Mesothelial cell of epicardium (in vitro differentiated cells): ENCODE measurements at places on chromosomes 2 and 18.

GRCh38 chr2:147182260-147182659 lies 662.6 kb upstream of the ACVR2A start:
- no peak for DNase-seq

GRCh38 chr2:235141411-235142128 lies 189.8 kb downstream of the SH3BP4 start:
- DNase-seq, result no peak

DNA sequence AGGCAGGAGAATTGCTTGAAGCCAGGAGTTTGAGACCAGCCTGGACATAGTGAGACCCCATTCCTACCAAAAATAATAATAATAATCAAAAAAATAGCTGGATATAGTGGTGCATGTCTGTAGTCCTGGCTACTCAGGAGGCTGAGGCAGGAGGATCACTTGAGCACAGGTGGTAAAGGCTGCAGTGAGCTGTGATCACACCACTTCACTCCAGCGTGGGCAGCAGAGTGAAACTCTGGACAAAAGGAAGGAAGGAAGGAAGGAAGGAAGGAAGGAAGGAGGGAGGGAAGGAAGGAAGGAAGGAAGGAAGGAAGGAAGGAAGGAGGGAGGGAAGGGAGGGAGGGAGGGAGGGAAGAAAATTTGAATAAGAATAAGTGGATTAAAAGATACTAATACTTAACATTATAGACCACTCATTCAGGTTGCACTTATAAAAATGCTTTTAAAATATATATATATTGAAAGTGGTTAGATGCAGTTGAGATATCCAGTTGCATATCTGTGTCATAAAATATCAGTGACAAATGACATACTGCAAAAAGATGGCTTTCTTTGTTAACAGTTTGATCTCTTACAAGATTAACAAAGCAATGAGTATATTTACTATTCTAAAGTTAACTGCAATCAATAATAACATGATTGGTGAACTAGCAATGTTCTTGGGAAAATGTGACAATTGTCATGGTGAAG lies 702.4 kb downstream of the CPS1 start:
- no peak for DNase-seq

DNA sequence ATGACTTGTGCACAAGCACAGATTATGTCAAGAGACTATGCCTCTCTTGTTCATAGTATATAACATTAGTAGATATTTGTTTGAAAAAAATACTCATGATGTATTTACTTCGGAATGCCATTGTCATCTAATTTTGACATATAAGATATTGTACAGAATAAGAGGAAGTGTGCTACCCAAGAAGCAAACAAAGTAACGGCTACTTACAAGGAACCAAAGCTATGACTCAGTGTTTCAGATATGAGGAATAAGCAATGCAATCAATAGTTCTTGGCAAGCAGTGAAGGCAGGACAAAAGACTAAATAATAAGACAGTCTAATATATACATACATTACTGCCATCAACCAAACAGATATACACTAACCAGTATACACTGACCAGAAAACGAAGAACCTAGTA lies 256.3 kb downstream of the CCDC178 start:
- no peak for DNase-seq

DNA sequence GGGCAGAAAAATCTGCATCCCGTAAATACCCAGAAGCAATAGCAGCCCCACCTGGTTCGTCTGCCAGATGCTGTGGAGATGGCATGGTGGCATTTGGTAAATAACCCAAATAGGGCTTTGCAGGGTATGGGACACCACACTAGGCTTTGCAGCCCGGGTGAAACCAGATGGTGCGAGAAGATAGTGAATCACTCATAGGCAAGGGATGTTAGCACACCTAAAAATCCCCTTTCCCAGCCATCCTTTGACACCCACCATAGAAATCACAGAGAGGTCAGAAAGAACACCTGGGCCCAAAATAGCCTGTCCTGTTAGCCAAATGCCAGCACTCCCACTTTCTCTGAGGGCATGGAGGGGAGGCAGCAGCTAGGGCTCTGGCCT lies 47.6 kb downstream of the BCL11A start:
- no peak for DNase-seq

DNA sequence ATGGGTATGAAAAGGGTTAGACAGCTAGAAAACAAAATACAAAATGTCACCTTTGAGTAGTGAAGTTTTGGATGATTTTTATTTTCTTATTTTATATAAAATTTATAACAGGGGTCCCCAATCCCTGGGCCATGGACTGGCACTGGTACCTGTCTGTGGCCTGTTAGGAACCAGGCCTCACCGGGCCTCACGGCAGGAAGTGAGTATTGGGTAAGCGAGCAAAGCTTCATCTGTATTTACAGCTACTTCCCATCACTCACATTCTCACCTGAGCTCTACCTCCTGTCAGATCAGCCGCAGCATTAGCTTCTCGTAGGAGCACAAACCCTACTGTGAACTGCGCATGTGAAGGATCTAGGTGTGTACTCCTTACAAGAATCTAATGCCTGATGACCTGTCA lies 202.8 kb upstream of the TWIST2 start:
- no peak for DNase-seq

- no peak for DNase-seq
Observed at GRCh38 chr18:13895505-13896033, 19.8 kb downstream of the MC2R start.

DNA sequence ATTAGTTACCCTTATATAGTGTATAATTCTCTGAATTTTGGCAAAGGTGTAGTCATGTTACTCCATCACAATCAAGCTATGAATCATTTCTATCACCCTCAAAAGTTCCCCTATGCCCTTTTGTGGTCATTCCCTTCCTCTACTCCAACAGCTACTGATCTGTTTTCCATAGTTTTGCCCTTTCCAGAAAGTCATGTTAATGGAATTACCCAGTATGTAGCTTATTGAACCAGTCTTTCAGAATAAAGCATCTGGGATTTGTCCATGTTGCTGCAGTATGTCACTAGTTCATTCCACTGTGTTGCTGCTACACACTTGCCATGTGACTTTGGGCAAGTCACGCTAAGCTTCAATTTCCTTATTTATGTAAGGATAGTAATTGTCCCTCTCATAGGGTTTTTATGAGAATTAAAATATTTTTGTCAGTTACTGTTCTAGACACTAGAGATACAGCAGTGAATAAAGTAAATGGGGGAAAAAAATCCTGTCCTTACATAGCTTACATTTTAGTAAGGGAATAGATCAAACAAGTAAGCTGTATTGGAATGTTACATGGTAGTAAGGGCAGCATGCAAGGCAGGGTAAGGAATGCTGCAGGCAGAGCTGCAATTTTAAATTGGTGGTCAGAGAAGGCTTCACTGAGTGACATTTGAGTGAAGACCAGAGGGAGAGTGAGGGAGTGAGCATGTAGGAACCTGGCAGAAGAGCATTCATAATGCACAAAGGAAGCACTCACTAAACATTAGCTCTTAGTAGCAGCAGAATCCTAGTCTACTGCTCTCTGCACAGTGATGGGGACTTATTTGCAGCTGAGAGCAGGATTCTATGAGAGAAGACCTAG lies 80.3 kb upstream of the TSPYL6 start:
- no peak for DNase-seq

GRCh38 chr2:85736456-85737355 lies 17.1 kb upstream of the ATOH8 start:
- no peak for DNase-seq

GRCh38 chr2:232353096-232353495 lies 25.5 kb upstream of the ALPP start:
- DNase-seq, result no peak

- DNase-seq, result no peak
Observed at GRCh38 chr2:111162718-111163331, 42.1 kb downstream of the BCL2L11 start.

GRCh38 chr2:11592671-11593574 lies 59.1 kb downstream of the GREB1 start:
- no peak for DNase-seq

DNA sequence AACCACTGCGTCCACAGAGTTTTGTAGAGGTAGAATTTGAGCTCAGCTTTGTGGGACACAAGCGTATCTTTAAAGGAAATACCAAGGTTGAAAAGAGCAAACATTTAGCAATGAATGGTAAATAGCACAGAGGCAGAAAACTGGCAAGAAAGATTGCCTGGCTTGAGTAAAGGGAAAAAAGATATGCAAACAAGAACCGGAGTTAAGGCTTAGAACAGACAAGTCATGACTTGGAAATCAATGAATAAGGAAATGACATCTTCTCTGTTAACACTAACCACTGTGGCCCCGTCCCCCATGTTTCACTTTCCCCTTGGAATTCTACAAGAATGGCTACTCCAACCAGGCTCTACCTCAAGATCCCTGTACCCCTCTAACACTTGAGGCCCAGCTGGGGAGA lies 3.8 kb downstream of the STAM2 start:
- DNase-seq, result no peak

- no peak for DNase-seq
Observed at GRCh38 chr2:218964041-218964771, 4.7 kb downstream of the CDK5R2 start.

DNA sequence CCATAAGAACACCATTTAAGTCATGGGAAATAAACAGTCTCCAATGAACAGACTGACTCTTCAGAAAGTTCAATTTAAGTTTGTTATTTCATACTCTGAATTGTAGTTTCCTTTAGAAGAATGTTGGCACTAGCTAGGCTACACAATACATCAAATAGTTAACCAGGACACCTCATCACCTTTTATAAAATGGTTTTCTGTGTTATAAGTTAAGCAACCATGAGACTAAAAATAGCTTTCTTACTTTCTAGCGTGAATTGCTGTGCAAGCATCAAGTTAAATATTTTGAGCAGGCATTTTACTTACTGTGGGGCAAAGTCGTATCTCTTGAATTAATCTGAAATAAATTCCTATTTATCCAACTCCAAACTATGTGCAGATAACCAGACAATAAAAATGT lies 1092.6 kb upstream of the SLC39A10 start:
- DNase-seq, result no peak

DNA sequence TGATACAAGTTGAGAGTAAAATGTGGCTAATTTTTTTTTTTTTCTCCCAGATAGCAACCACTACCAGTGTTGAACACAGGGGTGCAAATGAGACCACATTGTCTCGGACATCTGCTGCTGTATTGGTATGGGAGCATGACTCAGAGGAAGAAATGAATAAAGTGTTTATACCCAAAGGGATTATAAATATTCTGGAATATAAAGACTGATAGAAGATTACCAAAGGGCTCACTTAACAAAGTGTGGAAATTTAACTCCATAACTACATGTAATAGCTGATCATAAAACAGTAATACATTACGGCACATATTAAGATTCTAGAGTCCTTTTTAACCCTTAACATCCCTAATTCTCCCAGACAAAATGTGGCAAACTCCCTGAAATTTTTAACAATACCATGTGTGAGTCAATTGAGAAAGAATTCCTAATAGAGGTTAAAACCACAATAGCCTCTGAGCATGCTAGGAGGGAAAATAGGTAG lies 1023.0 kb upstream of the ACVR2A start:
- DNase-seq, result no peak

DNA sequence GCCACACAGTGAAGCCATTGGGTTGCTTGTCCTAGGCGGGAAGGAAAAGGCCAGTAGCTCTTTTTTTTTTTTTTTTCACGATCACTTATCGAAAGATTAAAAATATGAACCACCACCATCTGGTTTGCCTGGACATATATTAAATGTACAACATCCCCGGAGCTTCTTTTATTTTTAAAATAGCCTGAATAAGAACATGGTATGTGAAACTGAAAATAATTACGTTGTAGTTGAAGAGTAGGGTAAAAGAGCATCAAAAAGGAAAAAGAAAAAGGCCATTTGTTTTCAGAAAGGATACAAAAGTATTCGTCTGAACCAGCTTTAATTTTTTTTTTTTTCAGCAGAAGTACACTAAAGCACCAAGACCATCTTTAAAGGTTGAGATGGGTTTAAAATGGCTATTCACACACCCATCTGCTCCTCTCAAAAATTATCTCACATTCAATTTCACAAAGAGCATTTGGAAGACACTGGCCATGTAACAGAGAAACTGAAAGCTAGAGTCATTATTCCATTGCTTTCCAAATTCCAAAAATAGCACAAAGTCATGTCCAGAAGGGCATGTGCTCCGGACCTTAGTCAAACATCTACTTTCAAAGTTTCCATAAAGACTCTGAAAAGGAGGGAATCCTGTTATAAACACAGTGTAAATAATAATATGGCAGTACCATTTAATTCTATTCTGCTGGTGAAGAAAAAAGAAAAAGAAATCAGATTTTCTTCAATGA lies 82.9 kb downstream of the SCN3A start:
- DNase-seq, result no peak

DNA sequence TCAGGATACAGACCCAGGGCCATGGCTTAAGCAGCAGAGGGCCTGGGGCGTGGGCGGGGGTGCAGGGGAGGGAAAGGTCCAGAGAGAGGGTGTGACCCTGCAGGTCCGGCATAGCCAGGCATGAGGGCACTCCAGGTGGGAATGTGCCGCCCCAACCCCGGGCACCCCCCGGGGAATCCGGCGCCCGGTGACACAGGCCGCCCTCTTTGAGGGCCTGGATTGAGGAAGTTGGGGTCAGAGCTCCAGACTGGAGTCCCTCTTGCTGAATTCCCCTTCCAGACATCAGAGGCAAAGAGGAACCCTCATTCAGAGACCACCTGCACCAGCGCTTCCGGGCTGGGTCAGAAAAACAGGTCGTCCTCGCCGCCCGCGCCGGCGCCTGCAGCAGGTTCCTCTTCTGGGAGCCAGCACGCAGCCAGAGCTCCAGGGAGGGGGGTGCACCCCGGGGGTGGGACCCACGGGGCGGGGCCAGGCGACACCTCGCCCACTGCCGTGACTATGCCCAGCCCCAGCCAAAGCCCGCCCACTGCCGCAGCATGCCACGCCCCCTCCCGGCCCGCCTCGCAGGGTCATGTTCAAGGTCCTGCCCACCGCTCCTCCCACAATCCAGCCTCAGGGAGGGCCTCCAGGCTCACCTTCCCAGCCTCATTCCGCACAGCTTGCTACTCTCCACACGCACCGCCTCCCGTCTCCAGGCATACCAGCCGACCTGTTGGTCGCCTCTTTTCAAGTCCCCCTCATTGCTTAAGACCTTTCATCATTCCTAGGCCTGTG lies 98.3 kb upstream of the ID2 start:
- DNase-seq, result peak; percentile 89

GRCh38 chr2:13289310-13289709 lies 572.6 kb downstream of the TRIB2 start:
- DNase-seq, result no peak

DNA sequence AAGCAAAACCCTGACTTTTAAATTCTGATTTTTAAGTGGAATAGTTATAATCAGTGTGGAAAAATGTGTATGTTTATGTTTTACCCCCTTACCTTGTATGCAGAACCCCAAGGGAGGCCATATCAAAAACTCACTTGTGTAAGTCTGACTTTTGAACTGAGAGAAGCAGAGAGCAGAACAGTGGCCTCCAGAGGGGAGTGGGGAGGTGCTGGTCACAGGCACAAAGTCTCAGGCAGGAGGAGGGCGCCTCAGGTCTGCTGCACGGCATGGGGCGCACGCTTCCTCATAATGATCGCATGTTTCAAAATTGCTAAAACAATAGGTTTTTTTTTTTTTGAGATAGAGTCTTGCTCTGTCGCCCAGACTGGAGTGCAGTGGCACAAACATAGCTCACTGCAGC lies 127.8 kb downstream of the TPO start:
- DNase-seq, result no peak

DNA sequence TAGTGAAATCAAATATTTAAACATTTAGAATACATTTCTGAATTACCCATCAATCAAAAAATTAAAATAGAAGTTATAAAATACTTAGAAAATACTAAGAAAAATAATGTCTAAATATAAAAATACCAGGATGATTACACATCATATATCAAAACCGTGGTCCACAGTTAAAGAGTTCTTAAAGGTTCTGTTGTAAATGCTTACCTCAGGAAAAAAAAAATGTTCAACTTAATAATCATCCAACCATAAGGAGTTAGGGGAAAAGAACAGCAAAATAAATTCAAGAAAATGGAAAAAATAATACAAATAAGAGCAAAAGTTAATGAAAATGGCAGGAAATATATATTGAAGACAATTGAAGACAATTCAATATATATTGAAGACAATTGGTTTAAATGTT lies 43.2 kb downstream of the PDE11A start:
- no peak for DNase-seq
